GM04504 (cell line): ENCODE measurements at places on chromosomes 3 and 15.

DNA sequence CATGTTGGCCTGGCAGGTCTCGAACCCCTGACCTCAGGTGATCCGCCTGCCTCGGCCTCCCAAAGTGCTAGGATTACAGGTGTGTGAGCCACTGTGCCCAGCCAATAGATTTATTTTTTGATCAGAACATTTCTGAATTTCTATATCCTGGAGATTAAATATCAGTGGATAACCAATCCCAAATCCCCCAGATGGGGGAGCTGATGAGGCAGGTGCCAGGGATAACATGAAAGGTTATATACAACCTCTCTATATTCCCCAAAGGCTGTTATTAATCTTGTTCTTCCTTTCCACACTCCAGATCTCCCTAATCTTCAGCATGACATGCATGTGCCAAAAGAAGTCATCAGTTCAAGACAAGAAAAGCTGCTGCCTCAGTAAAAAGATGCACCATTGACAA, 112.3 kb downstream of the WDR76 start:
- no peak for DNase-seq

DNA sequence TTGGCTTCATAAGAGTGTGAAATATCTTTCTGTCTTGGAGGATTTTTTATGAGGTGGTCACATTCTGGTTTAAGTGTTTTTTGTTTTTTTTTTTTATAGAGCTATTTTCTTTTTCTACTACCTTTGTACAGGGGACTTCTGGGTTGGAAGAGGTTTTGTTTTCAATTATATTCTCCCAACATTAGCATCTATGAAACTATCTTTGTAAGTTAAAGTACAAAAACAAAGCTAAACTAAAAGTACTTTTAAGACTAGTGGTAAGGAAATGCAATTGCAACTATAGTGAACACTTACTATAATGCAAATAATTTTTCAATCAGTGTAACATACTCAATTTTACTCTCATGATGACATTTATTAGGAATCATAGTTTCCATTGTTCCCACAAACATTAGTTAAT, 688.2 kb downstream of the SI start:
- no peak for DNase-seq

DNA sequence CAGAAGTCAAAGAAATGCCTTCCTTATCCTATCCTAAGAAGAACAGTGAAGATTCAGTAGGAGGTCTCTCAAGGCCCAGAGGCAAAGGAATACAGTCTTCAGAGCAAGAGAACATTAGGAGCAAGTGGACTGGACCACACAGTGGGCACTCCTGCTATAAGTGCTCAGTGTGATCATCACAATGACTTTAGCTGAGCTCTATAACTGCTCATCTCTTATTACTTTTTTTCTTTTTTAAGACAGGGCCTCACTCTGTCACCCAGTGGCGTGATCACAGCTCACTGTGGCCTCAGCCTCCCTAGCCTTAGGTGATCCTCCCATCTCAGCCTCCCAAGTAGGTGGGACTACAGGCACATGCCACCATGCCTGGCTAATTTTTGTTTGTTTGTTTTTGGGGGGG, 48.1 kb downstream of the COL8A1 start:
- DNase-seq: no peak

GRCh38 chr15:94579286-94579685, 347.9 kb downstream of the MCTP2 start:
- DNase-seq: no peak

DNA sequence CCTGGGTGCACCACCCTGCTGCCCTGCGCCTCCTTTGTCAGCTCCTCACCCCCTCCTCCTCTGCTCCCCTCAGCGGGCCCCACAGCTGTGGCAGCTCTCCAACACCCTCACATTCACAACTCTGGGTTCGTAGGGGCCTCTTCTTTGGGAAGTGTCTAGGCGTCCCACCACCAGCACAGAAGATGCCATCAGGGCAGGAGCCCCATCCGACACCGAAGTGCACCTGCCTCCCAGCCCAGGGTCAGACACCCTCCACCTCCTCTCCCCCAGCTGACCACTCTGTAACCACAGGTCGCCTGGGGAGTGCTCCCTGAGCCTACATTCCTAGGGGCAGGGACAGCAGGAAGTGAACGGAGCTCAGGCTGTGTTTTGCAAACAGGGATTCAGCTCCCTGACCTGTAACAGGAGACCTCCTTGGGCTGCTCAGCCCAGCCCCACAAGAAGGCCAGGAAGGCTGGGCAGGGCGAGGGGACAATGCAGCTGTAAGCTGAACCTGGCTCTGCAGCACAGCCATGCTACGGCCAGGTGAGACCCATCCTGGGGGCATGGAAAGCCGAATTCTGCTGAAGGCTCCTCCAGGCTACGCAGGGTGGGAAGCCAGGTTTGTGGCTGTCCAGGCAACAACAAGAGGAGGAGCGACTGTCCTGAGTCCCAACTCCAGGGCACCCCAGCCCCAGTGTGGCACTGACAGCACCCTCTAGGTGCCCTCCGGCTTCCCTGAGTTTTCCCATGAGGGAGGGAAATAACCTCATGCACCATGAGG, 269.0 kb downstream of the GOLGA6L6 start:
- DNase-seq: no peak

GRCh38 chr15:60928970-60929369, 300.1 kb downstream of the RORA start:
- no peak for DNase-seq

DNA sequence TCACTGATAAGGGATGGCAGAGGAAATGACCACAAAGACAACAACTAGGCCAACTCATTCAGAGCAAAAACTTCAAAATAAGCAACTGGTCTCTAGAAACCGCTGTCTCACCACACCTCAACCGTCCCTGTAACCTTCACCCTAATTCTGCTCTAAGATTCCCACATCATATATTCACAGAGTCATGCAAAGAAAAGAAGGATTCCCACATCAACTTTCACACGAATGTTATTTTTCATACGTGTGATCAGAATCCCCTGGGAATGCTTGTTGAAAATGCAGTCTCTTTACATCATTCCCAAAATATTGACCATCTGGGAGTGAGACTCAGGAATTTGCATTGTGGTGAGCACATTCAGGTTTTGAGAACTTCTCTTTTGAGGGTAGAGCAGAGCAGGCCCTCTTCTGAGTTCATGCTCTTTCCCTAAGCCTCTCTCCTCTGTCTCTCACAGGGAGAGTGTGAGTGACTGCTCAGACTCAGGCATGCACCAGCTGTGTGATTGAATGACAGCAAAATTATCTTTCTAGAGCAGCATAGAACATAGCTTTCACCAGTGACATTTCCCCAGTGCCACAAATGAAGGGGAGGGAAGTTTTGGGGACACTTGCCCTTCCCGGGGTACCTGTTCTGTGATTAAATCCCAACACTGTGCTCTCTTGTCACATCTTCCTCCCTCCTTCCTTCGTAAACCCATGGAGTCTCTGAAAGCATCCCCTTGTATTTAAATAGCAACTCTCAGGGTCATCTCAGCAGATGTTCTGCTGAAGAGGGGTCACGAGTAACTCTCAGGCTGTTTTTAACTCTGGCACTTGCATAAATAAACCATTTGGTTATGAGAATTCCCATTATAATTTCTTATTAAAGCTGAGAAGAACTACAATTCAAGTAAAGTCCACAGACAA, 170.9 kb downstream of the PLCL2 start:
- peak; percentile 40 for DNase-seq

DNA sequence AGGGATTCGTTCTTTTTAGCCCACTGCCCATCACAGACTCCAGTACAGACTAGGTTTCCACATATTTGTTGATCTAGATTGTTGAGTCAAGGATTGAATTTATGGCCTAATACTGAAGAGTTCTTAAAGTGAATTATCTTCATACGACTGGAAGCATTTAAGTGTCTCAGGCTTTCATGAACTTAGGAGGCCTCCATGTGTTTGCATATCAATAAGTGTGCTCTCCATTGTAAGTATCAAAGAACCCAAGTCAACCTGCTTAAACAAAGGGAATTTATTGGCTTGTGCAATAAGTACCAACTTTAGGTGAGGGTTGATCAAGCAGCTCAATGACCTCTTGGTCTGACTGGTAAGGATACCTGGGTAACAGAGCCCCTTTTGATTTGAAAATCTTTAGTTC, 382.1 kb downstream of the PDCD6IP start:
- no peak for DNase-seq

- DNase-seq: no peak
These were observed 317.1 kb downstream of the ARRDC4 start for GRCh38 chr15:98277602-98278001.

DNA sequence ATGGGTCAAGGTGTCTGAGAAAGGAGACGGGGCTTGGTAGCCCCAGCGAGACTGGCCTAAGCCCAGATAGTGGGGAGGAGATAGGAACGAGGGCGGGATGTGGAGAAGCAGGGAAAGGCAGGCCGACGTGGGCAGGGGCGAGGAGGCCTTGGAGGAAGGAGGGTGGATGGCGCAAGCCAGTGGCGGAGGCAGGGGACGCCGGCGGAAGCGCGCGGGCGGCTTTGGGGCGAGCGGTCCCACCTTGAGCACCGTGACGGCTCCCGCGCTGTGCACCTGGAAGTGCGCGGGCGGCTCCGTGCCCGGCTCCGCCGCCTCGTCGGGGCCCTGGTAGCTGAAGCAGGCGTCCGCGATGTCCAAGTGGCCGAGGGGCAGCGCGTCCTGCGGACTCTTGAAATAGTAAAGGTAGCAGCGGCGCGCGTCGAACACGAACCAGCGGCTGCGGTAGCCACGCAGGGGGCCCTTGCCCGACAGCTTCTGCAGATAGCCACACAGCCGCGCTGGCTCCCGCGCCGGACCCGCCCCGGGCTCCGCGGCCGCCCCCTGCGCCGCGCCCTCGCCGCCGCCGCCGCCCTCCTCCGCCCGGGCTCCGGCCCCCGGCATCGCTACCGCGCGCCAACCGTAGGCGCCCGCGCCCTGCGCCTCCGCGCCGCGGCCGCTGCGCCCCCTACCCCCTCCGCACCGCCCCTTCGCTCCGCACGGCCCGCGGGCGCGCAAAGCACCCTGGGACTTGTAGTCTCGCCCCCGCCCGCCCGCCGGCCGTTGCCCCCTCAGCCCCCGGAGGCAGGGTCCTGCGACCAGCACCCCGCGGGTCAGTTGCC, at the start of gene TBC1D2B:
Gene TBC1D2B (minus strand): TSS at position 659 of the 818 bp plus-strand sequence. CDS start 59 bp downstream, at position 600.
- no peak for DNase-seq

DNA sequence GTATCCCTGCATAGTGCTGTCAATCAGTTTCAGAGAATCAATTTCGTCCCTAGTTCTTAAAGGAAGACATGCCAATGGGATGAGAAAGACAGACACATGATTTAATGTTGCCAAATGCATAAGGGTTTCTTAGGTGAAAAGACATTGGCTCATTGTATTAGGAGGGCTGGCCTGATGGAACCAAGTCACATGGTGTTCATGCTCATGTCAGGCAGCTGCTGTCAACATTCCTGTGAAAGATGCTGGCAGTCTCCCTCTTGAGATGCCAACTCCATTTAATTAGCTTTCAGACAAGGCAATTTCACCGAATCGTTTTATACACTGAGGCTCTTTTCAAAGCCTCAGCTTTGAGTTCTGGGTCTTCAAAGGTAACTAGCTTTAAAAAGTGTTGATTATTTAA, 16.1 kb upstream of the IL1RAP start:
- no peak for DNase-seq

DNA sequence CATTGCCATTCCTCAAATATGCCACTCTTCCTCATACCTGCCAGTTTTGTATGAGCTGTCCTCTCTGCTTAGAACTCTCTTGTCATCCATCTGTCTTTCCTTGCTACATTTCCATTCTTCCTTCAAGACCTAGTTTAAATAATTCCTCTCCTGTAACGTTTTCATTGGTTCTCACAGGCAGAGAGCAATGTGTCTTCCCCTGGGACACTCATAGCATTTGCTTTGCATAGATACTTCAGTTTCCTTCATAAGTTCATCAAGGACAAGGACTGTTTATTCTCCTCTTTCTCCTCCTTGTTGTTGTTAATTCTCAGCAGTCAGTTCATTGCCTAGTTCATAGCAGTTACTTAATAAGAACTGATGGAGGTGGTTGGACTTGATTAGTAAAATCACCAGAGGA, 10.5 kb downstream of the NR2C2 start:
- DNase-seq: no peak

GRCh38 chr15:62124176-62124972, 40.7 kb downstream of the C2CD4B start:
- no peak for DNase-seq

GRCh38 chr15:80465626-80466005, 61.4 kb downstream of the ARNT2 start:
- no peak for DNase-seq

- DNase-seq: no peak
These were observed 335.9 kb upstream of the KCNMB2 start for GRCh38 chr3:178200316-178200715.

DNA sequence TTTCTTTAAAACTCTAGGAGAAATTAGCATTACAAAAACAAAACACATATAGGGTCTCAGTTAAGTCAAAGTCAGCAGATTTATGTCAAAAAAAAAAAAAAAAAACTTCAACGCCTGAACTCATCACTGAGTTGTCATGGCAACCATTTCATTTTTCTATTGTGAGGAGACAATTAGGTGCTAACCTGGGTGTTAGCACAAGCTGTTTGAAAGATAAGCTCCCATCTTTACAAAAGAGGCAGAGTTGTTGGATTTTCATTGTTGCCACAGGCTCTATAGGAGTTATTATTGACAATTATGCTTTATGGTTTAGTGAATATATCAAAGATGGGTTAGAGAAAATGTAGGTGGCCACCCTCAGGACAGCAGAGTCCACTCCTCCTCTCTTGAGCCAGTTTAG, 806.9 kb downstream of the GRM7 start:
- no peak for DNase-seq

GRCh38 chr15:99124641-99125040, 19.8 kb downstream of the SYNM start:
- no peak for DNase-seq

DNA sequence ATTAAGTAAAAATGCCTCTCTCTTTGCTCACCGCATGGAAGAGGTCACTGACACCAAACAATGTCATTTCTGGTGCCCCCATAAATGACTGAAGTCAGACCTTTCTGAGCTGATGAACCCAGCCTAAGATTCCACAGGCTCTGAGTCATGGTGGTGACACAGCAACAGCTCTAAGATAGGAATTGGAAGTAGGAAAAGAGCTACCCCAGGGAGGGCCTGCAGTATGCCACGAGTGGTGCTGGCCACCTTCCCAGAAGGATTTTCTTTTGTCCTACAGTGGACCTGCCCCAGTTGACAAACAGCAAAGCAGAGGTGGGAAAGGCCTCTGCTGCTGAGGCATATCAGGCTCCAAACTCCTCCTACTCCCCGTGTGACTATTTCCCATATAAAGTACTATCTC, 208.1 kb downstream of the MINAR1 start:
- peak; percentile 74 for DNase-seq
